ENCODE measurements at places on chromosomes 4 and X. TPM values are rescaled to one million over a fixed set of nuclear protein-coding genes. Genes with fewer than 3 reads are reported as not detected.

The KCND1 gene
- total RNA-seq, result 2.5 TPM

The GPRASP3 gene
- total RNA-seq, result 7.1 TPM

- H3K36me3 ChIP-seq, result no peaks in the 10 kb centered on the region
- no peaks in the 10 kb centered on the region for H3K4me1 ChIP-seq
- H3K27ac ChIP-seq, result no peak overlapping the region
Observed at GRCh38 chrX:5958523-5958922, 270.1 kb downstream of the NLGN4X start.

DNA sequence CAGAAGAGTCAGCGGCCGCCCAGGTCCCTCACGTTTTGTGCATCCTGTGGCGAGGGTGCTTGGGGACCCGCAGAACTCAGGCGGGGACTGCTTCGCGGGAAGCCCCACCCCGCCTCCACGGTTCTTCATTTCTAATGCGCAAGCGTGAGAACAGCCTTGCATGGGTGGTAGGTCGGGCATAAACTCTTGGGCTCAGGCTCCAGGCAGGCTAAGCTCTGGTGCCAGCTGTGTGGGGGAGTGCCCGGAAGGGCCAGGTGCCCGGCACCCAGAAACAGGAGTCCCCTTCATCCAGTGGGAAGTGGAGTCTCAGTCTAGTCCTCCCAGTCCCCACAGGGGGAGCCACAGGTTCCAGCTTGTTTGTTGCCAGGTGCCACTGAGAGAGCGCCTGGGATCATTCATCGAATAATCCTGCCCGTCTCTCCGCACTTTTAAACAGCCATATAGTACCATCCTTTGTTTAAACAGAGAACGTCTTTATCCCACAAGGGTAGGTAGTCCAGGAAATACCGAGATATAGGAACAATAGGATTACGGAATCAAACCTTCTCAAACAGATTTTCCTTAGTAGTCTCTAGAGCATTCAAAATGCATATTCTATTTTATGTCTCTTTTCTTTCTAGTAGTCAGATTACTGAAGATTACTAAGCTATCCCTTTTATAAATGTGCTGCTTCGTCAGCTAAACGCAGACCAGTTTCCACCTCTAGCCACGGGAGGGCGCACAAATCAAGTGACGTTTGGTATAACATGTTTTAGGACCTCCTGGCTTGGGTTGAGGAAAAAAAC, 12.7 kb upstream of the RBBP7 start:
- peak overlapping the region; percentile 48 for H3K4me3 ChIP-seq
- DNase-seq, result peak; percentile 79

- H3K27me3 ChIP-seq, result no peaks in the 10 kb centered on the region
- H3K27ac ChIP-seq, result no peak overlapping the region
- no peak overlapping the region for H3K4me3 ChIP-seq
- no peaks in the 10 kb centered on the region for H3K4me1 ChIP-seq
Observed at GRCh38 chr4:80694171-80694570, 336.3 kb upstream of the BMP3 start.

The CYSLTR1 gene
- total RNA-seq, result 1.2 TPM

DNA sequence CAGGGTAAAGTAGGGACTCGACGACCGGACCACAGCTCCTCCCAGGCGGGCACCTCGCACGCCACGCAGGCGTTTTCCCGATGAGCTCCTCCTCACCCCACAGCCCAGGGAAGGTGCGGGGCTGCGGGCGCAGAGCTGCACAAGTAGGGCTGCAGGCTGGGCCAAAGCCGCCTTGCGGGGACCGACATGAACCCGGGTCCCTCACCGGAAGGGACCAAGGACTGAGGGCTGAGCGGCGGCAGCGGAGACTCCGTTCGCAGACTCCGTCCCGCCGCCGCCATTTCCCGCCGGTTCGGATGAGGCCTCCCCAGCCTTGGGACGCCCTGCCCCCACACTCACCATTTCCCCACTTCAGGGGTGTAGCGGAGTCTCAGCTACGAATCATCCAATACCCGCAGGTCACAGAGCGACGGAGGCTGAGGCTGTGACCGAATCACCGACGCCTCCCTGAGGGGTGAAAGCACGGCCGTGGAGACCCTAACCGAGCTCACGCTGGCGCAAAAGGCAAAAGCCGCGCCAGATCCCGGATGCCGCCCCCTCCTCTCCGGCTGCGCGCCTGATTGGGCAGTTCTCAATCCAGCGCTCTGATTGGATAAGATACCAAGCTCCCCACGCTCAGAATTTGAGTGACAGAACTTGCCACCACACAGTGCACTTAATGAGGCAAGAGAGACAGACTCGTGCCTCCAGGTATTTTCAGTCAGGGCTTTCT, at the start of gene ZNF732:
ZNF732 (minus strand) TSS at position 506 of the 712 bp plus-strand sequence; CDS start at position 342, 164 bp downstream.
- H3K4me1 ChIP-seq, result peaks cover 8% of the 10 kb centered on the region
- no peak within 1 kb of the TSS for H3K27ac ChIP-seq
- H3K4me3 ChIP-seq, result peak within 1 kb of the TSS; percentile 28
- H3K36me3 ChIP-seq, result no peaks in the 10 kb centered on the region
- H3K27me3 ChIP-seq, result peaks cover 8% of the 10 kb centered on the region

The GPAT3 gene
- total RNA-seq, result 5.6 TPM

GRCh38 chr4:26474551-26474950, 15.7 kb downstream of the CCKAR start:
- H3K36me3 ChIP-seq, result no peaks in the 10 kb centered on the region
- H3K4me3 ChIP-seq, result no peak overlapping the region
- peaks cover 9% of the 10 kb centered on the region for H3K4me1 ChIP-seq
- DNase-seq, result no peak
- no peaks in the 10 kb centered on the region for H3K27me3 ChIP-seq

DNA sequence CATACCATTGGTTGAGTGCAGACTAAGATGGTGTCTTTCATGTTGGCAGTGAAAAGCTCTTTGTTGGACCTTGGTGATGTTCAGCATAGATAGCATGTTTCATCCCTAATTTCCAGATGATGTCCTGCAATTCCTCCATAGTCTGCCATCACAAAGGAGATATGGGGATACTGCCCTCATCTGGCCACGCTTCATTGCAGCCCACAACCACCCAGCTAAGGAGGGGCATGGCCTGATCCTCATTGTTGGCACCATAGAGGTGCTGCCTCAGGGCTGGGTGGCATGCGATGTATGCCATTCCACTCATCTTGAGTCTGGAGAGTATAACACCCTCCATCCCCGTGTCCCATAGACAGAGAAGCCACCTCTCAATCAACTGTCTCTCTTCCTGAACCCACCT, 31.5 kb upstream of the NUDT6 start:
- H3K36me3 ChIP-seq, result peaks cover 43% of the 10 kb centered on the region
- H3K27me3 ChIP-seq, result no peaks in the 10 kb centered on the region
- no peak overlapping the region for H3K27ac ChIP-seq
- H3K4me1 ChIP-seq, result peaks cover 20% of the 10 kb centered on the region

DNA sequence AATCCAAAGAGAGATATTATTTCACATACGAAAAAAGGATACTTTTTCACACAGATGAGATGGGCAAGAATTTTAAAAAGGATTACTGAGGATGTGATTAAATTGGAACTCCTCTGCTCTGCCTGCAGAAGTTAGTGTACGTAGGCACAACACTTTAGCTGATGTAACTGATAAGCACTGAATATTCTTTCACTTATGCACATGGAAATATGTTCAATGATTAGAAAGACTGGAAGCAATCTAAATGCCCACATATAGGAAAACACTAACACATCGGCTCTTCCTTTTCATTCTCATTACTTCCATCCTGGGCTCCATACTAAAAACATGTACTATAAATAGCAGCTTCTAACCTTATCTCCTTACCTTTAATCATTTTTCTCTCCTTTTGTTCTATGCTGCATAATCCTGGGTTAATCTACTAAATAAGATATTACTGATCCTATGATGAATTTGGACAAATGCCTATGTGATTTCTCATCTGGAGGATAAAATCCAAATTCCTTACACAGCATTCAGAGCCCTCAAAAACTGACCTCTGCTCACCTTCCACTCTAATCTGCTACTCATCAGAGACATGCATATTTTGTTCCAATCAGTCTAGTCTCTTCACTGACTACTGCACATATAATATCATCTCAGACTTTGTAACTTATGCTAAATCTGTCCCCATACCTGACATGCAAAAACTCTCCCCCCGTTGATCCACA, 197.8 kb downstream of the PDGFC start:
- no peaks in the 10 kb centered on the region for H3K27me3 ChIP-seq
- H3K36me3 ChIP-seq, result no peaks in the 10 kb centered on the region

DNA sequence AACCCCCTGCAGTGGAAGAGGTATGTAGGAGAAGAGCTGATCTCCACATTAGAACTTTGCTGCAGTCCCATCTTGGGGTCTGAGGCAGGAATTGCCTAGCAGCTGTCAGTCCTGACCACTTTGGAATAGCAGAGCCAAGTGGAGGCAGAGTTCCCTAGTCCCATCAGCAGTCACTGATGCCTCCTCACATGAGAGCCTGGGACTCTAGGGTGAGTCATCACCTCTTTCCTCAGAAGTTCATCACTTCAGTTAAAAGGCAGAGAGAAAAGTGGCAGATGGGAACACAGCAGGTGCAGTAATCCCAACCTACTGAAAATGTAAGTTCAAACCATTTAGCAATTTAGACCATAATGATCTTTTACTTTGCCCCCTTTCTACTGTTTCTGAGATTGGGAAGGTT, 73.9 kb upstream of the MED14 start:
- H3K36me3 ChIP-seq, result no peaks in the 10 kb centered on the region
- no peak for DNase-seq

The SHROOM4 gene
- total RNA-seq, result 6.1 TPM

- no peak overlapping the region for H3K27ac ChIP-seq
- H3K4me3 ChIP-seq, result no peak overlapping the region
- no peaks in the 10 kb centered on the region for H3K27me3 ChIP-seq
- DNase-seq, result no peak
- H3K4me1 ChIP-seq, result no peaks in the 10 kb centered on the region
Observed at GRCh38 chr4:149523039-149523438, 292.6 kb downstream of the IQCM start.

- peak overlapping the region; percentile 72 for H3K27ac ChIP-seq
- no peaks in the 10 kb centered on the region for H3K36me3 ChIP-seq
- peak; percentile 68 for DNase-seq
- no peaks in the 10 kb centered on the region for H3K4me1 ChIP-seq
- peak overlapping the region; percentile 44 for H3K4me3 ChIP-seq
Observed at GRCh38 chrX:150899191-150899757, 806 bp upstream of the CD99L2 start.

DNA sequence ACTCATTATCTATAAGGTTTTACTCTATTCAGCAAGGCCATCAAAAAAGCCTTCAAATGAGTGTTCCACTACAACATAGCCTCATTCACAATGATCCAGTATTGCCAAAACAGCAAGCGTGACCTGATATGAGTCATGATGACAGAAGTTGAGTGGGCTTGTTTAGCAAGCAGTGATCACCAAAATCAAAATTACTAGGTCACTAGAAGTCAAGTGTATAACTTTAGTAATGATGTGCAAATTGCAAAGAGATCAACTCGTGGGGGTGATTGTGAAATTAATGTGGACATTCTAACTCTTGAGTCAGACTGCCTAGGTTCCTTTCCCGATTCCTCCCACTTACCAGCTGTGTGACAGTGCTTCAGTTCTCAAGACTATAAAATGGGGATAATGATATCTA, 124.5 kb downstream of the CHM start:
- no peaks in the 10 kb centered on the region for H3K27me3 ChIP-seq
- no peaks in the 10 kb centered on the region for H3K36me3 ChIP-seq
- no peak for DNase-seq

GRCh38 chr4:3465698-3466671, 2.9 kb downstream of the DOK7 start:
- no peak overlapping the region for H3K4me3 ChIP-seq
- peaks cover 9% of the 10 kb centered on the region for H3K27me3 ChIP-seq
- DNase-seq, result no peak
- H3K36me3 ChIP-seq, result no peaks in the 10 kb centered on the region

DNA sequence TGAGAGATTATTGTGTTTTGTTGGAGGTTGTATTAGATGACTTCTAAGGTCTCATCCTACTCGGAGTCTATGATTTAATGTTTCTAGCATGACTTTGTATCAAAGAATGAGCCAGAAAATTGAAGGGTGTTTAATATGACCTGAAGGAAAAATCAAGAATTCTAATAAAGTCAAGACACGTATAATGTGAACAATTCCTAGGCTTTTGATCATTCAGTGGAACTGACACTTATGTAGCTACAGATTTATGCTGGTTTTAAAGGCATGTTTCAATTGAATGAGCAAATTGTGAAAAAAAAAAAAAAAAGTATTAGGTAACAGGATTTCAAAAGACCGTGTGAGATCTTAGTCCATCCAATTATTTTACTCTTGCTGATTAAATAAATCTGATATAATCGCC, 64.9 kb downstream of the GRID2 start:
- no peak for DNase-seq
- no peaks in the 10 kb centered on the region for H3K36me3 ChIP-seq
- H3K27me3 ChIP-seq, result no peaks in the 10 kb centered on the region
- no peak overlapping the region for H3K4me3 ChIP-seq
- H3K27ac ChIP-seq, result no peak overlapping the region
- no peaks in the 10 kb centered on the region for H3K4me1 ChIP-seq

- H3K27me3 ChIP-seq, result no peaks in the 10 kb centered on the region
- no peak for DNase-seq
- no peak overlapping the region for H3K4me3 ChIP-seq
- H3K36me3 ChIP-seq, result no peaks in the 10 kb centered on the region
- no peak overlapping the region for H3K27ac ChIP-seq
Observed at GRCh38 chr4:181661090-181661489, 582.1 kb upstream of the TENM3 start.

DNA sequence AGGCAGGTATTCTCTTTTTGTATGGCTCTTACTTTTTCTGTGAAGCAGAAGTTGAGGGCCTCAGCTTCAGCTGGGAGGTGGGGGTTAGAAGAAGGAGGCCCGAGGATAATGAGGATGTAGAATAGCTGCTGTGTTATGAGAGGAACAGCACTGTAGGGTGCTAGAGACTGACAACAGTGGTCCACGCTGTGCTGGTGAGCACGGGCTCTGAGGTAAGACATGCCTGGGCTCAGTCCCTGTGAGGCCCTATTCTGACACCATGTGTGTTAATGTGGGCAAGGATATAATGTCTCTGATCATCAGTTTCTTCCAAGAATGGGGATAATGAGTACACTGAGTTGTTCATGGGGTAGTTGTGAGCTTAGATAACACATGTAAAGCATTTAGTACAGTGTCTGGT, 55.3 kb upstream of the SFRP2 start:
- H3K27me3 ChIP-seq, result no peaks in the 10 kb centered on the region
- H3K4me1 ChIP-seq, result no peaks in the 10 kb centered on the region
- no peak overlapping the region for H3K4me3 ChIP-seq
- no peaks in the 10 kb centered on the region for H3K36me3 ChIP-seq
- no peak overlapping the region for H3K27ac ChIP-seq
